ENCODE measurements at places on chromosomes 2 and 18.

DNA sequence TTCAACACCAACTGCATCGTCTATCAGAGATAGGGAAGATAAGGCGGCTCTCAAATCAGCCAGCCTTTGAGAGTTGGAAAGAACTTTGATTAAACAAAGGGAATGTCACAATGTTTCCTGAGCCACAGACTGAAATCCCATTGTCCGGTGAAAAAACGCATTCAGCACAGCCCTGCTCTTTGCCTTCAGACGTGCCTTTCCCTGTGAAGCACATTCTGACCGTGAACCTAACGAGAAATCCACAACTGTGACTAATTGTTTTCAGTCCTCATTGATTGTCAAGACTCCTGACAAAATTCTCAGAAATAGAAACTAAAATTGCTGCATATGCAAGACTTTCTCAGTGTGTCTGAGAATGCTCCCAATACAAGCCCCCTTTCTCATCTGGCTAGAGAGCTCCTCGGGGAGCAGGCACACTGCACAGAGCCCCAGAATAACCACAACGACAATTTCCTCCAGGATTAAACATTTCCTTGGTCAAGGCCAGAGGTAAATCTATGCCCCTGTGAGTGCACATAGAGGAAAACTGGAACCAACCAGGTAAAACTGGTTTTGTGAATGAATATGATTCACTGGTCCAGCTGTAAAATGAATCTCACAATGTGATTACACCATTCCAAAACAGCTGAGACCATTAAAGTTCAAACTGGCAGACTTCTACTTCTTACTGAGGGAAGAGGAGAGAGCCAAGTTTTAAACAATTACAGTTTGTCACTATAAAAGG is 561.9 kb upstream of the ID2 start:
- DNase-seq: no peak

DNA sequence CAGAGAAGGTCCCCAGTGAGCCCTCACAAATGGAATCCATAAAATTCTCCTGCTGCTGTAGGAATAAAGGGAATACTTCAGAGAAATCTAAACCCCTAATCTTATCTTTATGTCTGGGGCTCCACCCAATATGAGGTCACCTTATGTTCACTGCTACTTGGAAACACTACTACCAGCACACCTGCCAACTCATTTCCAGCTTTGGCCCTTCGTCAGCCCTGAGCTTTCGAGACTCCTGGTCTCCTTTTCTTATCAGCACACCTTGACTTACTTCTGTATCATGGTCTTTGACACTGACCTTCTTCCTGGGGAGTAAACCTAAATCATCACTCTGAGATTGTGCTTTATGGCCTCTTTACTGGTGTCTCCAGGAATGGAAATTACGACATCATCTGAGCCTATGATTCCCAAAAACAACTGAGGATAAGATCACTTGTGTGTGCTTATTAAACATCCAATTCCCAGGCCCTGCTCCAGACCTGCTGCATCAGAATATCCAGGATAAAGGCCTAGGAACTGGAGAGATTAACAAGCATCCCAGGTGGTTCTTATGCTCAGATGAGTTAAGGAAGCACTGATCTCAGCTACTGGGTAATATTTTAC is 22.2 kb upstream of the ASNSD1 start:
- no peak for DNase-seq

- DNase-seq: no peak
Measured at GRCh38 chr2:216618785-216619184, 14.4 kb upstream of the IGFBP2 start.

DNA sequence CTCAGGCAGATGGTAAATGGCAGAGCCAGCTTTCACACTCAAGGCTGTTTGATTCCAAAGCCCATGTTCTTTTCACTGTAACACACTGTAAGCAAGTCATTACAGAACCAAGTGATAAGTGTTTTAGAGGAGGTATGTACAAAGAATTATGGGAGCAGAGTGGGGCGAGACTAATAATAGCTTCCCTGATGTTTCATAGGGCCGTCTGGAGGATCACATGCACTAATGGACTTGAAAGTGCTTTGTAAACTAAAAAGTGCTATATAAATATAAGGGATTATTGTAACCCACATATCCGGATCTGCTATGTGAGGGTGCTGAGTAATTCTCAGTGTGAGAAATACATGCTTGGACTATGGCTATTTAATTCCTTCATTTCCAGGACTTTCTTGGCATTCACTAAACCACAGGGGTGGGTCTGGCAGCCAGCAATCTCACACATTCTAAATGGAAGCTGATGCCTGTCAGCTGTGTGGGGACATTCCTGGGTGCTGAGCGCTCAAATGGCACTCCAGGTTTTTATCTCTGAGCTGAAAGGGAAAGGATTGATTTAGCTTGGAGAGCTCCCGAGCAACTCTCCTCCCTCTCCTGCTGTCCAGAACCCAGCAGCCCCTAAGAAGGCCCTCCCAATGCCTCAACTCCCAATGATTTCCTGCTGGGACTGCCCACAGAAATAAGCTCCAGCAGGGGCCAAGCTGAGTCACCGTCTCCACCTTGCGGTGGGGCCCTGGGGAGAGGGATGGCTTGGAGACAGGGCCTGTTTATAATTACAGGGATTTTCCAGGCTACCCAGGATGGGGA is 222.8 kb downstream of the SOX11 start:
- no peak for DNase-seq
